PC-3 (cell line): ENCODE measurements at places on chromosomes 2 and 18. TPM values are rescaled to one million over a fixed set of nuclear protein-coding genes. Genes with fewer than 3 reads are reported as not detected.
A peak's percentile ranks its signal among the peaks of the same experiment; 100 is the strongest.

DNA sequence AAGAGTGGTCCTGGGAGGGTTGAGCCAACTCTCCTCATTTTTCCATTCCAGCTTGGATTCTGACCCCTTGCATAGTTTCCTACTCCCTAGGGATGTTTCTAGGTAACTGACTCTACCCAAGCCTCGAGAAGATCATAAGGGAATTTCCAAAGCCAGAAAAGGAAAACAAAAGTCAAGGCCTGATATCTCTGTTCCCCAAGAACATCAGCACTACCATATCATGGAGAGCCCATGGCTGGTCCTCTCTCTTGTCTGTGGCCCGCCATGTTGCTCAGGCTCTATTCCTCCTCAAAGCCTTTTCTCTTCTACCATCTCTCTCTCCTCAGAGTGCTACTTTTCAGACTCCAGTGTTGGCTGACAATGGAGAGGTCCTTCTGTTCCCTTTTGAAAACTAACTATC is 99.6 kb upstream of the KLF7 start:
- no peak for DNase-seq

DNA sequence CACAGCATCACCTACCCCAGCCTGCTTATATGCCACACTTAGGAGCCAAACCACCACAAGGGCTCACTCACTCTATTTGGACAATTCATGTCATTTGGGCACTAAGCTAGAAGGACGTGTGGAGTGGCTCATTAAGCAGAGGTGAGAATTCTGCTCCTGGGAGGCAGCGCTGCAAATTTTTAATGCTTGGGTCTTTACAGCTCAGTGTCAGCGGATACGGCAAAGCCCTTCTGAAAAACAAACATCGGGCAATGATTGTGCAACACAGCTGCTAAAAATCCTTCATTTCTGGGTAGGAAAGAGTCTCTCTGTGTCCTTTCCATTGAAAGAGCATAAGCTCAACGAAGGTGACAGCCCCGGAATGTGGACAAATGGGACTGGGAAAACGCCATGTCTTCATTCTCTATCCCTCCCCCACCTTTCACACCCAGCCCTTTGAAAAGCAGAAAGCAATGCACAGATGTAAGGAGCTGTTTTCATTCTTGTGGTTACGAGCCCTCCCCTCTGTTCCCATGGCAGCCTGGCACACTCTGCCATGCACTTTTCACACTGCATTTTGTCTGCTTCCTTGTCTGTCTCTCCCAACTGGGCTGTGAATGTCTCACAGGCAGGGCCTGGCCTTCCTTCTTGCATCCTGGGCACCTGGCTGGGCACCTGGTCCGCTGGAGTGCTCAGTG is 16.0 kb downstream of the TMEM177 start:
- no peak for DNase-seq

DNA sequence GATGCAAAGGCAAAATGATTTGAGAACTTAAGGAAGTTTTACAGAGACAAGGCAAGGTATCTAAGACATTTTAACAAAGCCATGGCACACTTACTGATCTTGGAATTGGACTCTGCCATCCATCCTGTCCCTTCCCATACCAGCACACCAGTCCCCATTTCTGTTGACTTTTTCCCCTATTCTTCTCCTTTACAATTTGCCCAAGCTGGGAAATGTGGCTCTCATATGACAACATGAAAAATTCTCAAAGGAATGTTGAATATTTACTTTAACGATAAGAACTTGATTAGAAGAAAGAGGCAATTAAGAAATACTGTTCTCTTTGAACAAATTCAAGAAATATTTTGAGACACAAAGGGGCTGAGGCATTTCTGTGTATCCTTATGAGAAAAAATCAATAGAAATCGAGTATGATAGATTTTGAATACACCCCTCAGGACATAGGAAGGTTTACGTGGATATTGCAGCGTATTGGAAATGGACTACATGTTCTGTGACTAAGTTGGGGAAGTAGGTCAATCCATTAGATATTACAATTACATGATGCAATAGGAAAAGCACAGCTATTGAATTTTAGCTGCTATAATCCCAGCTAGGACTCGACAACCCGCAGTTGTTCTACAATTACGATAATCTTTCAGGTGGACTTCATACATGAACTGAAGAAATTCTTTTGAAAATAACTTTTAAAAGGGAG is 201.6 kb downstream of the TRIB2 start:
- no peak for DNase-seq

DNA sequence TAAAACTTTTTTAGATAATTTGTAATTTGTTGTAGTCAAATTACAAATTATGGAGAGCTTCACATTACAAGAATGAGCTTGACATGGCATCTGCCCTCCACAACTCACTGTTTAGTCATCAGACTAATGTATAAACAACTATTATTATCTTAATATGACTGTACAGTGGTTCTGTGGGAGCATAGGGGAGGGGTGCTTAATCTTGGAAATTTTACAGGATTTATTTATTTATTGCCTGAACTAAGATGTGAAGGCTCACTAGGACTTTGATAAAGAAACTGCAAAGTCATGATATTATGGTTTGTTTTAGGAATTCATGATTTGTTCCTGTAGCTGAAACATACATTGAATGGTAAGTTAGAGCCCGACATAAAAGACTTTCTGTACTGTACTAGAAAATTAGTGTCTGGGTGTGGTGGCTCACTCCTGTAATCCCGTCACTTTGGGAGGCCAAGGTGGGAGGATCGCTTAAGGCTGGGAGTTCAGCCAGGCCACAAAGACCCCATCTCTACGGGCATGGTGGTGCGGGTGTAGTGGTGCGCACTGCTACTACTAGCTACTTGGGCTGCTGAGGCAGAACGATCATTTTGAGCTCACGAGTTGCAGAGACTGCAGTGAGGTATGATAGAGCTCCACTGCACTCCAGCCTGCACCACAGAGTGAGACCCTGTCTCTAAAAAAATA is 2.1 kb downstream of the MARCHF7 start:
- DNase-seq: peak; percentile 75

GRCh38 chr2:222604749-222605515 is 51.0 kb downstream of the FARSB start:
- DNase-seq: no peak

DNA sequence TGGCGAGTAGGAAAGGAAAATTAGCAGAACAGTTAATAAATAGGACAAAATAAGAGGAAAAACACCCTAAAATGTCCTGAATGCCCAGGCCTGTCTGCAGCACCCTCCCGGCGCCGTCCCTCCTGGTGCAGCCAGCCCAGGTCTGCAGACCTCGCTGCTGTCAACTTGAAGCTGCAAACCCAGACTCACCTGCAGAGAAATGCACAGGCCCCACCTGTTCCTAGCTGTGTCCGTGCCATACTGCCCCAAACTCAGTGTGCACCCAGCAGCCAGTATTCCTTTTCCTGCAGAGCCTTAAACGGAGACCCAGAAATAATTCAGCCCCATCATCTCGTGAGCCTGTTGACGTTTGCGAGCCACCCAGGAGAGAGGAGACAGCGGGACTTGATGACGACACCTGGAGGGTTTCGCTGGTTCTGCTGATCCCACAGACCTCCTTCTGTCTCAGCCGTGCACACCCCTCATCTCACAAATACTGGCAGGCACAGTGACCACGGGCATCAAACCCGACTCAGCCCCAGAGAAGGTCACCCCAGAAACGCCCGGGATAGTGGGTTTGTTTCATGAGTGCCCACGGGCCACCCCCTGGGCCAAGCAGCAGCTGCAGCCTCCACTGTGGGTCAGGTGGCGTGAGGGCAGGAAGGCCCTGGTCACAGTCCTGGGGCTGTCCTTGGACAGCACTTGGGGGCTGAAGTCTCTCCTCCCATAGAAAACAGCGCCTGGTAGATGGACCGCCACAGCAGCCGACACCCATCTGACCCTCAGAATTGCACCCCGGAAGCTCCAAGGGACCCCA is 239.5 kb upstream of the SALL3 start:
- DNase-seq: no peak

GRCh38 chr18:44036501-44036900 is 644.2 kb upstream of the SETBP1 start:
- DNase-seq: no peak

DNA sequence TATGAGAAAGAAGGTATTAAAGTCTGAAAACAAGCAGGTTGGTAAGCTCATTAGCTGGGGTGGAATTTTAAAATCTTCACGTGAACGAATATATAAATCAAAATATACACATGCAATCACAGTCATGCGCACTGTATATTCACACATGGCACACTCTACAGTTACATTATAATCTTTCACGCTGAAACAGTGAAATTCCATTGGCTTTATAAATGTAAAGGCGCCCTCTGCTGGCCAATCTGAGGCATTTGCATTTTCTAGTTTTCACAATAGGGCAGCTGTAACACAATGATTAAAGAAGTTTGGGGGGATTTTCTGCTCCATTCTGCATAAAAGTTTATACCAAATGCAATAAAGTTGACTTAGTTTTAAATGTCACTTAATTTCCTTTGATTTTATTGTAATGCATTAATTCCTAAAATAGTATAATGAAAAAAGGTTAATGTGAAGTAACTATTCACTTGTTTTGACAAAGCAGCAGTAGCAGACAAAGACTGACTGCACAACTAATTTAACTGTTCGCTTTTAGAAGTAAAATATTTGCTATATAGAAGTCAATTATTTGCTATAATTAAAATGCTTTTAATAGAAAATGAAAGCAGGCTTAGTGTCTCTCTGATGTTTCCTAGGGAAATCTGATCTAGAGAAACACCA is 17.2 kb downstream of the IFIH1 start:
- DNase-seq: peak; percentile 72

- no peak for DNase-seq
These were observed 73.1 kb downstream of the SKA1 start for GRCh38 chr18:50447952-50448351.

- DNase-seq: no peak
These were observed 986.0 kb downstream of the TSN start for GRCh38 chr2:122741403-122741802.

DNA sequence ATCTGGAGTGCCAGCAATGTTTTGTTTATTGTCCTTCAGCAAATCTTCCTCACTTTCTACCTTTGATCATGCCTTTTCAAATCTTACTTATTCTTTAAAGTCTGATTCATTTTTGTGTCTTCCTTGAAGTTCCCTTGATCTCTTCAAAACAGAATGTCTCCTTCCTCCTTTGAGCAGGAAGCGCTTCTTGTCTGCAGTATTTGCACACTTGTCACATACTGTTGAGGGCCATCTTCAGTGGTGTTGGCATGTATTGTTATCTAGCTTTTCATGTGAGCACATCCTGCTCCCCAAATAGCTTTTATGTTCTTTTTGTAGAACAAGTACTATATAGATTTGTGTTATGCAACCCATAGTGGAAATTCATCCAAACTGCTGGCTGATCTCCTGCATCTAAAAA is 5.9 kb upstream of the CERS6 start:
- DNase-seq: no peak

GRCh38 chr2:239009589-239009961 is 161.7 kb downstream of the TWIST2 start:
- no peak for DNase-seq

- DNase-seq: no peak
These were observed 61.0 kb downstream of the GLS start for GRCh38 chr2:190941571-190941970.

GRCh38 chr2:124805060-124805459 is 780.0 kb downstream of the CNTNAP5 start:
- DNase-seq: no peak

- peak; percentile 26 for DNase-seq
These were observed 211.0 kb downstream of the NEDD4L start for GRCh38 chr18:58254873-58255511.

DNA sequence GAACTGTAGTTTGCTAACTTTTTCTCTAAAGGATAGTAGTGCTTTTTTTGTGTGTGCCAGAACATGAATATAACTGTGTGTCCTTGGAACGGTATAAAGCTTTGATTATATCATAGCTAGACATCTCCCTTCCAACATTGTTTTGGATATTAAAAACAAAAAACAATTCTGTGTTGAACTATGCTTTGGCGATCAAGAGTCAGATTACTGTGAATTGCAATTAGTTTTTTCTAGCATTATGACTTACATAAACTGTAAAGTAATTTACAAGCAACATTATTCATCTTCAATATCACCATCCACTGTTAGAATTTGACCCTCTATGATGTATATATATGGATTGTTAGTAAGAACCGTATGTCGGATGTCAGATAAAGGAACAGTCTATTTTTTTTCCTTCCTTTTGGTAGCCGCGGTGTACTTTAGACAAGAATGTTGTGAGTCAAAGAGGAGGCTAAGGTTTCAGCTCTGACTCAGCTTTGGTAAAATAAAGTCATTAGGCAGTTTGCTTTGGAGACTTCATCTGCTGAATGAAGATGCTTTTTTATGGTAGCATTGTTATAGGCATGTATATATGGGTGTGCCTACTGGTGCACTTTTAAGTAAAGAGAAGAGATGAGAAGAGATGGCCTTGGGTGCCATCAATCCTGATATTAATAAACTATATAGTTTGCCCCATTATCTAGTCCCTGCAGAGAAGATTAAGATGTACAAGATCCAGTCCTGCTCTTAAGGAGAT is 76.4 kb downstream of the LTBP1 start:
- DNase-seq: peak; percentile 96

GRCh38 chr2:72821118-72821517 is 4.7 kb downstream of the EXOC6B start:
- DNase-seq: no peak

- no peak for DNase-seq
These were observed 125.1 kb downstream of the PMAIP1 start for GRCh38 chr18:60024857-60025256.

GRCh38 chr2:240159251-240159839 is 18.9 kb upstream of the OTOS start:
- no peak for DNase-seq

GRCh38 chr2:26571316-26571715 is 69.8 kb downstream of the CIB4 start:
- DNase-seq: no peak

GRCh38 chr2:73984922-73985307 is 205 bp downstream of the TET3 start:
- DNase-seq: peak; percentile 39

- no peak for DNase-seq
These were observed 101.3 kb upstream of the NDUFV2 start for GRCh38 chr18:9001209-9001608.

The CPS1 gene
- 17.7 and 17.9 TPM in 2 replicates for total RNA-seq

The CYP27C1 gene
- total RNA-seq: 0.36 and 1.2 TPM in 2 replicates

The CAVIN2 gene
- 0.07 TPM in 1 of 2 replicates, not detected in the other for total RNA-seq

The FZD7 gene
- total RNA-seq: 4.8 and 5.5 TPM in 2 replicates

The PPIG gene
- 20.9 and 33.7 TPM in 2 replicates for total RNA-seq

The ATOH8 gene
- total RNA-seq: 0.04 TPM in 1 of 2 replicates, not detected in the other

The LINC00305 gene
- total RNA-seq: not detected in 2 replicates
